WTC11 (cell line): ENCODE measurements at places on chromosomes 13 and 19. TPM values are rescaled to one million over a fixed set of nuclear protein-coding genes. Genes with fewer than 3 reads are reported as not detected.

Gene CIRBP
- 256 to 298 TPM (median 256 TPM) in 3 replicates for total RNA-seq

Gene C1QTNF9B
- 0.20 to 0.30 TPM in 2 of 3 replicates, not detected in the other for total RNA-seq

Gene TDRD12
- total RNA-seq: 1.3 to 1.8 TPM (median 1.6 TPM) in 3 replicates

Gene GNG7
- total RNA-seq: 9.6 to 14.3 TPM (median 13.2 TPM) in 3 replicates

Gene CCDC70
- total RNA-seq: not detected in 3 replicates

GRCh38 chr13:22405891-22406290, 735.0 kb downstream of the FGF9 start:
- H3K4me3 ChIP-seq: no peak overlapping the region
- no peak overlapping the region for H3K27ac ChIP-seq
- no peaks in the 10 kb centered on the region; the same call in 1 of the 2 replicates for H3K36me3 ChIP-seq
- H3K27me3 ChIP-seq: no peaks in the 10 kb centered on the region
- no peak for DNase-seq
- peaks cover 17% of the 10 kb centered on the region for H3K4me1 ChIP-seq

- H3K4me1 ChIP-seq: peaks cover 15% of the 10 kb centered on the region
- no peak for DNase-seq
- no peaks in the 10 kb centered on the region for H3K27me3 ChIP-seq
- no peaks in the 10 kb centered on the region for H3K36me3 ChIP-seq
- H3K4me3 ChIP-seq: no peak overlapping the region
Observed at GRCh38 chr13:72622546-72622945, 104.9 kb downstream of the MZT1 start.

GRCh38 chr19:2627855-2628254, 74.6 kb downstream of the GNG7 start:
- DNase-seq: no peak
- H3K4me1 ChIP-seq: peaks cover 3% of the 10 kb centered on the region; the same call in 1 of the 2 replicates
- no peaks in the 10 kb centered on the region; the same call in 1 of the 2 replicates for H3K27me3 ChIP-seq
- H3K4me3 ChIP-seq: no peak overlapping the region

DNA sequence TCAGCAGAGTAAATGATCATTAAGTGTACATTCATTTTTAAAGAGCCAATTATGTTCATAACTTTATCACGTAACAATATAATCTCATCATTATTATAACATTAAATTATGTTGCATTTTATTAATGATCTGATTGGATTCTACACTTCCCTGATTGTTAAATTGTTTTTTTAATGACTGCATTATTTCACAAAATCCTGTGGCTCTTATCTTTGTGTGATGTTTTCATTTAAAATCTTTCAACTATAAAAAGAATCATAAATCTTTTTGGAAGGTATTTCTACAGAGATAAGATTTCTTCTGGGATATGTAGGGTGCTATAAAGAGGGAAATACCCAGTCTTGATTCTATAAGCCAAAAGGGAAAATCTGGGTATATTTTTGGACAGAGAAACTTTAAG, 101.7 kb downstream of the ZIC5 start:
- H3K4me3 ChIP-seq: no peak overlapping the region
- DNase-seq: no peak
- H3K27ac ChIP-seq: no peak overlapping the region
- H3K27me3 ChIP-seq: no peaks in the 10 kb centered on the region
- peaks cover 65% of the 10 kb centered on the region for H3K4me1 ChIP-seq

GRCh38 chr19:10552510-10553053, 8.9 kb downstream of the ATG4D start:
- H3K27ac ChIP-seq: no peak overlapping the region
- H3K4me3 ChIP-seq: no peak overlapping the region
- DNase-seq: peak; percentile 50
- no peaks in the 10 kb centered on the region for H3K4me1 ChIP-seq
- H3K36me3 ChIP-seq: peaks cover 52% of the 10 kb centered on the region

DNA sequence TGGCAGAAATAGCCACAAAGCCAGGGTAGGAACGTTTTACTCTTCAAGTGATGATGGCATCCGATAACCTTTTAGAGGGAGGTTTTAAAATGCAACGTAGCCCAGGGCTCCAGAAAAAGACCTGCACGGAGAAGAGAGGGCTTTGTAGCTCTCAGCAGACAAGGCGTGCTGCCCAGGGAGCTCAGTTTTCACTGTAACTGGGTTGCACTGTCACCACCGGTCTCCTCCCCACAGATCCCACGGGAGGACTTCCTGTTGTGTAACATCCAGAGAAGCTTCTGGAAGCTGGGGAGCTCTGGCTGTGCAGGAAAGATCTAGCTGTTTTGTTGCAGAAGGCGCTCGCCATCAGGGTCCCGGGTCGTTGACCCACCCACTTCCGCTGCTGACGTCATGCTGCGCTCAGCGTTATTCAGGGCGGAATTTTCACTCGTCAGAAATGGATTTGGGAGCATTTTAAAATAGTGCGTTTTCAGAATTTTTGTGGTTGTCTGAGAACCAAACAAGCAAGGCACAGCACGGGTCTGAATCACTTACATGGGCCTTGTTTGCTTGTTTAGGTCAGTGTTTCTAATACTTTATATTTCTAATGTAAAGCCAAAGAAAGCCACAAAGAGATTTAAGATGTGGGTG, 50.8 kb downstream of the ATP11A start:
- peaks cover 91% of the 10 kb centered on the region for H3K4me1 ChIP-seq
- DNase-seq: no peak
- no peaks in the 10 kb centered on the region for H3K27me3 ChIP-seq
- H3K4me3 ChIP-seq: no peak overlapping the region
- no peaks in the 10 kb centered on the region for H3K36me3 ChIP-seq

DNA sequence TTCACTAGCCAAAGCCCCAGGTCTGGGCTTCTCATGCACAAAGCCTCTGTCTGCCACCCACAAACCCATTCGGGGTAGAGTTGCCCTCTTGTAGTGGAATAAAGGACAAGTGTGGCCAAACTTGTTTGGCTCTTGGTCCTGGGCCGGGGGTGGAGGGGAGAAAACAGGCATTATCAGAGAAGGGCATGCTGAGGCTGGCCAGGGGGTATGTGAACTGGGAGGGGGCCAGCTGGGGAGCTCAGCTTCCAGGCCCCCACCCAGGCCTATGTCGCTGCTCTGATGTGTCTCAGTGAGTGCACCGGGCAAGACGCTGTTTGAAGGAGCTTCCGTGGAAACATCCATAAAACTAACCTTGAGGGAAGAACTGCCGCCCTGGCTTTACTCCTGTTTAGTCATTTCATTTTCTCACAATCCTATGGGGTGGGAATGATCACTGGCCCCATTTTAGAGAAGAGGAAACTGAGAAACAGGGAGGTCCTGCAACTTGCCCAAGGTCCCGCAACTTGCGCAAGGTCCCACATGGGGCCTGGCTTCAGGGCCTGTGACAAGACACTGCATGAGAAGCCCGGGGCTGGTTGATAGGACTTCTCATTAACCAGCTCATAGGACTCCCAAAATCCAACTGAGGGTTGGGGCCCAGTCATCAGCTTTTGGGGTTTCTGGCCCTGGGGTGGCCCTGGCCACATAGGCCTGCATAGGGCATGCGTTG, 30.8 kb downstream of the CCNE1 start:
- no peaks in the 10 kb centered on the region for H3K36me3 ChIP-seq
- DNase-seq: no peak
- H3K4me1 ChIP-seq: peaks cover 23% of the 10 kb centered on the region
- peaks cover 16% of the 10 kb centered on the region for H3K27me3 ChIP-seq
- peak overlapping the region; percentile 69 for H3K4me3 ChIP-seq

GRCh38 chr13:71240911-71241310, 626.1 kb downstream of the DACH1 start:
- H3K27ac ChIP-seq: no peak overlapping the region
- no peak overlapping the region for H3K4me3 ChIP-seq
- H3K27me3 ChIP-seq: no peaks in the 10 kb centered on the region
- peaks cover 4% of the 10 kb centered on the region; the same call in 1 of the 2 replicates for H3K4me1 ChIP-seq
- no peak for DNase-seq
- no peaks in the 10 kb centered on the region for H3K36me3 ChIP-seq

DNA sequence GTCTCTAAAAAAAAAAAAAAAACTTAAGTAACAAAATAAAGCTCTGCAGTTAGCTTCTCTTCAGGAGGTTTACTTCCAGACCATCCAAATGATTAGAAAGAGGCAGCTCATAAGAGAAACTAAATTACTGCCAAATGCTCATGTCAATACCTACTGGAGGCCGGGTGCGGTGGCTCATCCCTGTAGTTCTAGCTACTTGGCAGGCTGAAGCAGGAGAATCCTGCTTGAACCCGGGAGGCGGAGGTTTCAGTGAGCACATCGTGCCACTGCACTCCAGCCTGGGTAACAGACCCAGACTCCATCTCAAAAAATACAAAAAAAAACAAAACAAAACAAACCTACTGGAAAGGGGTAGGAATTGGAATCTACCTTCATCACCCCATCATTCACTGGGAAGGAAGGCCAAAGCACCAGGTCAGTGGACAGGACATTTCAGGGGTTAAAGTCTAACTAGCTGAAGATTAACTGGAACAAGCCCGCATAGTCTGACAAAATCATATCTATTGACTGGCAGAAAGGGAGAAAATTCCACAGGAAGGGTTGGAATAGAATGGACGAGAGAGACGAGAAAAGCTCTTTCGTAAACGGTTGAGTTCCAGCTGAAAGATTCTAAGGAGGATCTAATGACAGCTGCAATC, 1.3 kb downstream of the ZFP14 start:
- H3K4me1 ChIP-seq: peaks cover 9% of the 10 kb centered on the region
- H3K4me3 ChIP-seq: peak overlapping the region; percentile 85
- no peaks in the 10 kb centered on the region for H3K36me3 ChIP-seq
- peaks cover 3% of the 10 kb centered on the region for H3K27me3 ChIP-seq

- no peak overlapping the region for H3K27ac ChIP-seq
- H3K4me1 ChIP-seq: no peaks in the 10 kb centered on the region
- no peak overlapping the region for H3K4me3 ChIP-seq
- no peaks in the 10 kb centered on the region for H3K36me3 ChIP-seq
- peaks cover 4% of the 10 kb centered on the region; the same call in 1 of the 2 replicates for H3K27me3 ChIP-seq
- DNase-seq: no peak
Observed at GRCh38 chr13:32951580-32951979, 64.6 kb upstream of the KL start.
